NK-92 treated with Interleukin-12 subunit alpha and Interleukin-12 subunit beta, amount 100 ng/mL, for 24 hours (cell line): ENCODE measurements at places on chromosomes 1 and 21.

- DNase-seq, result no peak
Measured at GRCh38 chr1:92851729-92852128, 19.9 kb downstream of the RPL5 start.

DNA sequence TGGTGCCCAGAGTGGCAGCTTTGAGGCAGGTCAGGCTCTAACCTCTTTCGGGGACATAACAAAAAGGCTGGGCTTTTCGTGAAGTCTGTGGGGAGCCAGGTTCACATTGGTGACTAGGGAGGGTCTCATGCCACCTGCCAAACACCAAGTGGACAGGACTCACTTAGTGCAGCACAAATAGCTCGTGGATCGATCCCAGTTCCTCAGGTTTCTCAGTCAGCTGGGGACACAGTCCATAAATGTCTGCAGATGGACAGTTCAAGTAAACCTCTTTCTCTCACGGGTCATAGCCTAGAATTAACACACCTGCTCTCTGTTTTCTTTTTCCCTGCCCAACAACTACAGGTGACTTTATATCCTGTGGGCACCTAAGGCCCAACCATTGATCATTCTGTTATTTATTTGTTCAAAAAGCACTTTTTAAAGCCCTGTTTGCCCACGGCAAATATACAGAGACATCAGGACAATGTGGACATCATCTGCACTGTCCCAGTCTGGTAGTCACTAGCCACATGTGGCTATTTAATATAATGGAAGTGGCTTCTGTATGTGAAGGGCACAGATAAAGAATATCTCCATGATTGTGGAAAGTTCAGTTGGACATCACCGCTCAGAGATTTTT is 53.5 kb downstream of the CAPN2 start:
- no peak for DNase-seq

- DNase-seq, result no peak
Measured at GRCh38 chr1:12152113-12152891, 14.5 kb upstream of the TNFRSF1B start.

GRCh38 chr1:61496501-61496900 is 228.4 kb downstream of the TM2D1 start:
- no peak for DNase-seq

GRCh38 chr1:89698020-89698560 is 65.2 kb downstream of the LRRC8C start:
- DNase-seq, result no peak

DNA sequence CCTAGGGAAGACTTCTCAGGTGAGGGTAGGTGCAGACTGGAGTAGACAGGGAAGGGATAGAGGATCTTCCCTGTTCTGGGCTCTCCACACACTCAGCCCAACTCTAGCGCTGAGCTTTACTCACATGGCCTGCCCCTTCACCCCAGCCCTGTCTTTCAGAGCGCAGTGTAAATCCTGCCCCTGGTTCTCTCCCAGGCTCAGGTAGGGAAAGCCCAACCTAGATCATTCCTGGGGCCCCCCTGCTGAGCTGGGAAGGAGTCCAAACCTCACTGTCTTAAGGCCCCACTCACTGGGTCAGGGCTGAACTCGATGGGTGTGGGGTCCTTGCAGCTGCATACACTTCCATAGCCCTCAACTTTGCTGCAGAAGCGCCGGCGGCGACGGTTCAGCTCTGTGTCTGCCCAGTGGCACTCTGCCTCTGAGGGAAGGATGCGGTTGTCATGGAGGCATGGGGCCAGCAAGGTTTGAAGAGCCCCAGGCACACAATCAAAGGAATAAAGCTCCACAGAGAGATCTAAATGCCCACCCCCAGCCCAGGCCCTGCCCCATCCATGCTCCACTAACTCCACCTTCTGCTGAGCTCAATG is 4.2 kb downstream of the POMGNT1 start:
- DNase-seq, result no peak
